ENCODE measurements at places on chromosomes 2 and 18. TPM values are rescaled to one million over a fixed set of nuclear protein-coding genes. Genes with fewer than 3 reads are reported as not detected.

- peaks cover 1% of the 10 kb centered on the region for H3K4me1 ChIP-seq
- DNase-seq, result no peak
- H3K27ac ChIP-seq, result no peak overlapping the region
- no peaks in the 10 kb centered on the region for H3K36me3 ChIP-seq
- no peak overlapping the region for H3K4me3 ChIP-seq
Measured at GRCh38 chr2:147657086-147658000, 187.5 kb upstream of the ACVR2A start.

GRCh38 chr2:225309516-225309915 is 90.0 kb upstream of the NYAP2 start:
- peaks cover 2% of the 10 kb centered on the region for H3K27me3 ChIP-seq
- DNase-seq, result no peak
- no peak overlapping the region for H3K27ac ChIP-seq

GRCh38 chr2:37767959-37768925 is 96.8 kb upstream of the CDC42EP3 start:
- H3K4me1 ChIP-seq, result peaks cover 28% of the 10 kb centered on the region
- no peak overlapping the region for H3K27ac ChIP-seq
- no peaks in the 10 kb centered on the region for H3K27me3 ChIP-seq

Gene GAD1
- not detected for polyA plus RNA-seq

Gene OSBPL6
- not detected for polyA plus RNA-seq

All from immature natural killer cell (primary cell).